ENCODE measurements at places on chromosomes 13 and 19.

- no peak for DNase-seq
Measured at GRCh38 chr19:5988517-5989387, 10.8 kb upstream of the RANBP3 start.

- DNase-seq, result no peak
Measured at GRCh38 chr13:26971990-26972887, 199.4 kb downstream of the USP12 start.

DNA sequence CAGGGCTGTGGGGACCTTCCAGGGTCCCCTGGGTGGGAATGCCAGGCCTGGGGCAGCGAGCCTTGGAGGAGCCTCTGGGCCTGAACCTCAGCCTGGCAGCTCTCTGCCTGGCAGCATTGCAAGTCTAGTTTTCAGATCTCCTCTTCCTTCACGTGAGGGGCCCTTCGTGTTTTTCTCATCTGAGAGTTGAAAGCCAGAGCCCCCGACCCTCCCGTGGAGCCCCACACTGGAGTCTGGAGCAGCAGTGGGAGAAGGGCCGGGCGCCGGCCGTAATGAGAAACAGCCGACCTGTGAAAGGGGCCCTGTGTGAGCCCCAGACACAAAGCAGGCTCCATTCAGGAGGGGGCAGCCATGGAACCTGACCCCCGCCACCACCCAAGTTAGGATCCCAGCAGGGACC, 19.3 kb downstream of the TMED1 start:
- no peak for DNase-seq

DNA sequence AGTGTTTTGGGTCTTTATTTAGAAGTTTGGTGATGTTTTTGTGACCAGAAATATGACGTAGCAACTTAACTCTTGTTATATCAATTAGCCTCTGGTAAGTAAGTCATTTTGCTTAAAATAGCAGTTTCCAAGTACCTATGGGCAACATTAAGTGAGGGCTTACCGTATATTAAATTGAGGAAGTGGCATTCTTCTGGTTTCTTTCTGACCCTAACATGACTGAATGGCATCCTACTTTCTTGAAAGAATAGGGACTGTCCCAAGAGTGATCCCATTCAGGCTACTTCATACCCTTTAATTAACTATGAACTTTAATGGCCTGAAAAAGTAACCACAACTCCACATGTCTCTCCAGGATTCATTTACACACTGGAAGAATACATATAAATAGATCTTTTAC, 106.6 kb downstream of the MZT1 start:
- no peak for DNase-seq

GRCh38 chr19:32976223-32976805, 4.3 kb downstream of the FAAP24 start:
- DNase-seq, result no peak

All from GM04503 (cell line).